ENCODE measurements at places on chromosomes 16 and 17.
A peak's percentile ranks its signal among the peaks of the same experiment; 100 is the strongest.

DNA sequence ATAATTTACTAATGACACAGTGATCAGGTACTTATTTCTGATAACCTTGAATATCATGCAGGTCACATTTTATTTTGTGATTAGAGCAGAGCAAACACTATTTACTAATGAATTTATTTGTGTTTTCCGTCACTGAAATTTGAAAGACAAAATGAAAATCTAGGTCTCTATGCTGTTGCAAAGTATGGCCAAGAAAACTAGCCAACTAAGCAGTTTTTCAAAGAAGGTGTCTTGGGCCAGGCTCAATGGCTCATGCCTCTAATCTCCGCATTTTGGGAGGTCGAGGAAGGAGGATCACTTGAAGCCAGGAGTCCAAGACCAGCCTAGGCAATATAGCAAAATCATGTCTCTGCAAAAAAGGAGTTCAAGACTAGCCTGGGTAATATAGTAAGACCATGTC is 3.0 kb upstream of the NFAT5 start:
- no peak for DNase-seq

- no peak for DNase-seq
These were observed 396.1 kb downstream of the SOX9 start for GRCh38 chr17:72516772-72517399.

DNA sequence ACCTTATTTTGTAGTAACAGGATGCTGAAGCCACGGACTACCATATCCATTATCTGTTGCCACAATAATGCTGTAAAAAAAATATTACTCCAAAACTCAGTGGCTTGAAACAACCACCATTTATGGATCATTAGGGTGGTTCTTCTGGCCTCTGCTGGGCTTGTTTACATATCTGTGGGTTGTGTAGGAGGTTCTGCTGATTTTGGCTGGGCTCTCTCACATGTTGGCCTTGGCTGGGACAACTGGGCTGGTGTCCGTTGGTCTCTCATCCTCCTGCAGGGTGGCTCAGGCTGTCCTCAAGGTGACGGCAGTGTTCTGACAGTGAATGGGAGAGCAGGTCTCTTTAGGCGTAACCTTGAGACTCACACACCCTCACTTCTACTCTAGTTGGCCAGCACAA is 76.0 kb downstream of the GPR139 start:
- no peak for DNase-seq

- DNase-seq: no peak
These were observed 16.5 kb upstream of the ADGRG3 start for GRCh38 chr16:57651344-57652333.

GRCh38 chr17:47279062-47279801 is 25.6 kb downstream of the ITGB3 start:
- DNase-seq: peak; percentile 99

DNA sequence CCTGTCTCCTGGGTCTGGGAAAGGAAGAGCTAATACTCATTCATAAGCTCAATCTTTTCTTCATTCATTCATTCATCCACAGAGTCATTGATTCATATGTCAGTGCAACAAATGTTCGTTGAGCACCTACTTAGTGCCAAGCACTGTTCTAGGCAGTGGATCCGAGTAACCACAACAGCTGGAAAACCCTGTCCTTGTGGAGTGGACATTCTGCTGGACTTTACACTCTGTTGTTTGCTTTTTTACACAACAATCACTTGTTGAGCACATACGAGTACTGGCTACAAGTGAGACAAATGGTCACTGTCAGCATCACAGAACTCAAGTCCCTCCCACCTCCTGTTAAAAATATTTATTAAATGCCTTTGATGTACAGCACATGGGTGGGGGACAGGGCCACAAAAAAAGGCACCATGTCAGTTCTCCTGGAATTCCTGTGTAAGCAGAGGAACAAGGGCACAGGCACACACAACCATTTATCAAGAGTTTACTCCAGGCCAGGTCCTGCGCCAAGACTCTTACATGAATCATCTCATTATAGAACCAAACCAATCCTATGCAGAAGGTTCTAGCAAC is 46.9 kb downstream of the TEKT5 start:
- no peak for DNase-seq

- DNase-seq: no peak
These were observed 14.9 kb downstream of the CEP131 start for GRCh38 chr17:81207610-81208581.

DNA sequence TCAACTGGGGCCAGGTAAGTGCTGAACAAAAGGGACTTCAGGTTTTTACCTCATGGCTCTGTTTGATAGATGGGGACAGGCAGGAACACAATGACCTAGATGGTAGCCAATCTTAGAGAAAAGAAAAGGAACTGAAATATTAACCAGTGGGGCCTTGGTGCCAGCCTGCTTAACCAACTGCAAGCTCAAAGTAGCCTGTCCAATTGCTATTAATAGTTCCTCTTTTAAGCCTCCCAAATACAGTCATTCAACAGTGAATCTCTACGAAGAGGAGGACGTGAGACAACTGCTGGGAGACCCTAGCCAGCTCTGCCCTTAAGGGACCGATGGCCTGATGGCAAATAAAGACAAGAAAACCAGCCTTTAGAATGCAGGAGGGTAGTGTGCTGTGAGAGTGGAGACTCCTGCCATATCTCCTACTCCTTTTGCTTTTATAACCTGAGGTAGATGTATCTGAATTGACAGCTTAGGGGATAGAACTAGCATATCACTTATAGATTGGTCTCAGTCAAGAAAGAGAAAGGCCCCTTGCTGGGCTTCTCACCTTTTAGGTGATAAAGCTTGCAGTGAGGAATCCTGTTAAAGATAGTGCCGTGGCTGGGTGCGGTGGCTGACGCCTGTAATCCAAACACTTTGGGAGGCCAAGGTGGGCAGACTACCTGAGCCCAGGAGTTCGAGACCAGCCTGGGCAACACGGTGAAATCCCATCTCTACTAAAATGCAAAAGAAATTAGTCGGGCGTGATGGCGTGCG is 28.3 kb downstream of the ARSG start:
- no peak for DNase-seq

- DNase-seq: no peak
These were observed 75.4 kb downstream of the BCAS3 start for GRCh38 chr17:60752873-60753577.

DNA sequence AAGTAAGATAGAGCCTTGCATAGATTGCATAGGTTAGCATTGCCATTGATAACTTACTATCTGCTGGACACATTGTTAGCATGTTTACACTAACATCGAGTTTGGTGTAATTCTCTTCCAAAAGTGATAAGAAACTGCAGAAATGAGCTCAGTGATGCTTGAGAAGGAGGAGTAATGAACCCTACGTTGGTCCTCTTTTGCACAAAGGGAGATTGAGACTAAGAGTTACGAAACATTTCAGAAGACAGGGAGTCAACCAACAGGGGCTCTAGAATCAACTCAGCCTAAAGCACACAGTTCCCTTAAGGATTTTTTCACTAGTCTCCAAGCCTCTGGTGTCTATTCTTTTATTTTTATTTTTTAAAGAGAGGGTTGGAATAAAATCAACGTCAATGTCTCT is 6.8 kb downstream of the CCL7 start:
- no peak for DNase-seq

DNA sequence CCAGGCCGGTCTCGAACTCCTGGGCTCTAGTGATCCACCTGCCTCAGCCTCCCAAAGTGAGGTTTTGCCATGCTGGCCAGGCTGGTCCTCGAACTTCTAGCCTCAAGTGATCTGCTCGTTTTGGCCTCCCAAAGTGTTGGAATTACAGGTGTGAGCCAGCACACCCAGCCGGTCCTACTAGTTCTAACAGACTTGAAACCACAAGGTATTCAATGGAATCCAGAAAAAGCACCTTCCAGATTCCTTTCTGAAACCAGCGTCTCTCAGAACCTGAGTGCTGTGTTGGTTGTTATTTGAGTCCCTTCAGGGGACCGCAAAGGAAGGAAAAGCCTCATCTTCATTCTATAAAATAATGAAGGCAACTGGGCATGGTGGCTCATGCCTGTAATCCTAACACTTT is 4.1 kb downstream of the KRABD2 start:
- DNase-seq: no peak

- DNase-seq: no peak
These were observed 59.2 kb downstream of the CNGB1 start for GRCh38 chr16:57911743-57912142.

- no peak for DNase-seq
These were observed 73.3 kb downstream of the ABCC12 start for GRCh38 chr16:48082516-48082915.

DNA sequence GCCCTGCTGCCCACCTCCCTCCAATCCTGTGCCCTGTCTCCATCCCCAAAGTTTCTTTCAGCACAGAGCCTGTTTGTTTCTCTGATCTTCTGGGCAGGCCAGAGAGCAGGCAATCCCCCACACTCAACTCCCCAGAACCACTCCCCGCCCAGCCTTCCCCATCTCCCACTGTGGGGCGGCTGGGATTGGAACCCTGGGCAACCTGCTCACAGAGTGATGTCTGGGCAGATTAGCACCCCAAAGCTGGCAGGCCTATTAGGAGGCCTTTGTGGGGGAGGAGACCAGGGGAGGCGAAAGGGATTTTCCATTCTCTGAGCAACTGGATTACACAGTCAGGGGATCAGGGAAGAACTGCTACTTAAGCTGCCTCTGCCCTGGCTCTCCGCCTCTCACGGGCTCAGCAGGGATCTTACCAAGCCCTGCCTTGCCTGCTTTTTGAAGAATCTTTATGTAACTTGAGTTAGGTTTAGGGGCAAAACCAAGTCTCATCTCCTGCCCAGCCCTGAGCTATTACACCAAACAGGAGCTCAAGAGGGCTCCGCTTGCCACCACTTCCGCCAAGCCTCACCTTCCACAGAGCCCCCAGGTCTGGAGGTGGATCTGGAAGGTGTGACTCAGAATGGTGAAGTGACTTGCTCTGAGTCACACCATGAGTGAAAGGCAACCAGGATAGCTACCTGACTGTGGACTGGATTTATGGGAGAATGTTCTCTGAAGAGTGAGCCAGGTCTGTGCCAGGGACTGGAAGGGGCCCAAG is 16.0 kb upstream of the LHX1 start:
- DNase-seq: no peak

DNA sequence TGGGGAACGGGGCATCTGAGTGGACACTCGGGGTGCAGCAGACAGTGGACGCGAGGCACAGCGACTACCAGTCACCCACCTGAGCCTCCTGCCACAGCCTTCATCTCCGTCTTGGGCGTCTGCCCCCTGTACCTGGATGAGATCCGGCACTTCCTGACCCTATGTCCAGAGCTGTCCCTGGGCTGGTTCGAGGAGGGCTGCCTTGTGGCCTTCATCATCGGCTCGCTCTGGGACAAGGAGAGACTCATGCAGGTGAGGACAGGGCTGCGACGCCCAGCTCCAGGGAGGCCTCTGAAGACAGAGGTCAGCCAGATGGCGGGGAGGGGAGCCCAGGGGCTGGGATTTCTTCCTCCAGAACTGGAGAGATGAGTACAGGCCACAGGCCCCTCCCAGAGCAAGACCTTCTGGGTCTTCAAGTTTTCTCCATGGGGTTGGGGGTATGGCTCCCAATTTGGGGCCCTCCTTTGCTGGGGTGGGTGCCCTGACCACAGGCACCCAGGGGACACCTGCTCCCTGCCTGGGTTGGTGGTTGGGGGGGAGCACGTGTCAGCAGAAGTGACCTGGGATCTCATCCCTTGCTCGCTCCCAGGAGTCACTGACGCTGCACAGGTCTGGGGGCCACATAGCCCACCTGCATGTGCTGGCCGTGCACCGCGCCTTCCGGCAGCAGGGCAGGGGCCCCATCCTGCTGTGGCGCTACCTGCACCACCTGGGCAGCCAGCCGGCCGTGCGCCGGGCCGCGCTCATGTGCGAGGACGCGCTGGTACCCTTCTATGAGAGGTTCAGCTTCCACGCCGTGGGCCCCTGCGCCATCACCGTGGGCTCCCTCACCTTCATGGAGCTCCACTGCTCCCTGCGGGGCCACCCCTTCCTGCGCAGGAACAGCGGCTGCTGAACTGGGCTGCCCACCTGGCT is 1.9 kb downstream of the AANAT start:
- no peak for DNase-seq

DNA sequence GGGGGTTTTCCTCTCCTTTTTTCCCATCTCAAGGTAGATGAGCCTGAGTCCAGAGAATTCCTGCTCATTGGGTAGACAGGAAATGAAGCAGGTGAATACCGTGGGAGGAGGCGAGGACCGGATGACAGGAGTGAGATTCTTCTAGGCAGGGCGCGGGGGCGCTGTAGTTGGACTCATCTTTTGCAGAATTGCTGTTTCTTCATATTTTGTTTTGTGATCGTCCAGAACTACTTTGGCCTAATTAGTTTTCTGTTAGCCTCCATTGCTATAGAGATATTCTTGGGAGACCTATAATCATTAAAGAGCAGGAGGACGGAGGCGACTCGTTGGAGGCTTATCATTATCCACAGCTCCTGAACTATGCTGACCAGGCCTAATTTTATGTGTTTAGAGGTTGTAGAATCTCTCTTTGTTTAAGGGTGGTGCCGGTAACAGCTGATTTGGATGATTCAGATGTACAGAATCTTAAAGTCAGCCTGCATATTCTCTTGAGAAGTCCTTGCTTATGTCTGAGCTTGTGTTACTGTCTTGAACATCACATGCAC is 650 bp downstream of the ATP6V0A1 start:
- peak; percentile 60 for DNase-seq

GRCh38 chr16:53953336-53953735 is 249.4 kb downstream of the FTO start:
- DNase-seq: no peak

DNA sequence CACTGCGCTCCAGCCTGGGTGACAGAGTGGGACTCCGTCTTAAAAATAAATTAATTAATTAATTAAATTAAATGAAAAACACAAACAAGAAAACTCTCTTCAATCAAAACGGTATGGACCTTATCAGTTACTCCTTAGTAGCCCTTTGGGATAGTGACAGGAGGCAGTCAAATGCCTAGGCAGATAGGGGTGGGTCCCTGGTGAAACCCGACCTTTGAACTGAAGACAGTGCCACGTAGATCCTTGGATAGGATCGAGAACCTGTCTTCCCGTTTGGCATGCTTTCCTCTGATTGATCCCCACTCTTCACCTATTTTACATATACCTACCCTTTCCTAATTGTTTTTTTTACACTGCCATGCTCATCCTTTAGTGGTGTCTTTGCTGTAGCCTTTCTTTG is 22.2 kb upstream of the DHRS7B start:
- no peak for DNase-seq

DNA sequence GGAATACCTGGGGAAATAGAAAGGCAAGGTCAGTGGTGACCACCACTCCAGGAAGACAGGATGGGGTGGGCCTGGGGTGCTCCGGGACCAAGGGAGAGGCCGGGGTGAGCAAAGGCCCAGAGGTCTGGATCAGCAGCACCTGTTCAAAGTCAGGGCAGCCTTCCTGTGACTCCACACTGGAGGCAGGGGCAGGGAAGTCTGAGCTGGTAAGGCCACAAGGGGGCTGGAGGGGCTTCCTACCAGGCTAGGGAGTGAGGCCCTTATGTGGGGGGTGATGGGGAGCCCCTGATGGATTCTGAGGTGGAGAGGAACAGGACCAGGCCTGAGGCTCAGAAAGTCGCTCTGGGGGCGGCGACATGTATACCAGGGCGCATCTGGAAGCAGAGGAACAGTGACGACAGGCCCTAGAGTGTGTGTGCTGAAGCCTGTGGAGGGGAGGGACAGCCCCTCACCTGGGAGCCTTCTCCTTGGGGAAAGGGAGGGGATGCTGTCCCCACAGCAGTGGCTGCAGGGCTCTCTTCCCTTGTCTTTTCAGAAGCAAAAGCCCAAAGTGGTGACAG is 3.7 kb downstream of the C16orf78 start:
- DNase-seq: no peak

GRCh38 chr17:74569020-74570003 is 2.0 kb upstream of the CD300H start:
- peak; percentile 82 for DNase-seq

- DNase-seq: peak; percentile 20
These were observed 1.4 kb upstream of the SLC25A10 start for GRCh38 chr17:81710514-81711308.
